CD4-positive, CD25-positive, alpha-beta regulatory T cell (primary cell): ENCODE measurements at places on chromosomes 6 and 20. TPM values are rescaled to one million over a fixed set of nuclear protein-coding genes. Genes with fewer than 3 reads are reported as not detected.

DNA sequence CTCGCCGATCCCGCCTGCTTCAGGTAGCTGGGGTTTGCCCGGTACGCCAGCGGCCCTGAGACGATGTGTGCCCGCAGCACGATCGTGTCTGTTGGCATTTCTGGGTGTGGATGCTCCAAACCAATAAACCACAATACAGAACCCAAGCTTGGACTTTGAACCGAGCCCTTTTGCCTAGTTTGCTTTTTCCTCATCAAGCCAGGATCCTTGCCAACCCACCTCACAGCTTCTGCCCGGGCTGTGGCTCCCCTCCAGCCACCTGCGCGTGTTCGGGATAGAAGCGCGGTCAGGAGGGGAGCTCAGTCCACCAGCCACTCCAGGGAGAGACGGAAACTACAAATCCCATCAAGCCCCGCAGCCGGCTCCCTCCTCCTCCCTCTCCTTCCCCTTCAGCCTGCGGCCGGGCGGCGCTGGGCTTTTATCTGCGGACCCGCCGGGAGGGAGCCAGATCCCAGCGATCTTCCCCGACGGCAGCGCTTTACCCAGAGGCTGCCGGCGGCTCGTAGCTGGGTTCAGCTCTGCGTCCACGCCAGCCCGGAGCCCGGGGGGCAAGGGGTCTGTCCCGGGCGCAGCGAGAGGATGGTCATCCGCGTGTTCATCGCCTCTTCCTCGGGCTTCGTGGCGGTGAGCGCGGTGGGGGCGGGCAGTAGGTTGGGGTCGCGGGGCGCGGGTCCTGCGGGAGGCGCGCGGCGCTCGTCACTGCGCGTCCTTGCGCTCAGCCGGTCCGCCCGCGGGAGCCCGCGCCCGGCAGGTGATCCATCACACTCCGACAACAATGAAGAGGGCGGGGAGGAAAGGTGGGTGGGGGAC lies at the start of gene SH3BGRL2:
SH3BGRL2 (plus strand) TSS at position 447 of the 810 bp plus-strand sequence; CDS start at position 580, 133 bp downstream.
- no peak for DNase-seq

RBL1 gene
- 32.6 TPM for total RNA-seq

ZNF334 gene
- 0.25 TPM for total RNA-seq

SLC13A3 gene
- 0.67 TPM for total RNA-seq

DNA sequence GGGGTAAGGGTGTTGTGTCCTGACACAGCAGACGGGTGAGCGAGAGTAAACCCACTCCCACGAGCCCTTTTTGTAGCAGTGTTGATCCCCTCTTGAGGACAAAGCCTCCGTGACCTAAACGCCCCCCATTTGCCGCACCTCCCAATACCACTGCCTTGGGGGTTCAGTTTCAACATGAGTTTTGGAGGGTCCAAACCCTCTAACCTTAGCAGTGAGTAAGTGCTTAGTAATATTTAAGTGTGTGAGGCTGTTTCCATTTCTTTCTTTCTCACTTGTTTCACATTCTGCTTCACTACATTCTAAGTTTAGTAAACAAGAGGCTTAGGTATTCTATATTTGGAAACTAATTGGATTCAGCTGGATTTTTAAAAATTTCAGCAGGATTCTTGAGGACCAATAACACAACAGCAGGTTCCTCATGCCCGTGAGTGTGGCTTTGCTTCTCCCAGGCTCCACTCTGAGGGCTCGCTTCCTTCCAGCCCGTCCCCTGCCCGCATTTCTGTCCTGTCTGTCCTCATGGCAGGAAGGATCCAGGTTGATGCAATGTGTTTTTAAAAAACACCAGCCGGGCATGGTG lies 41.2 kb downstream of the SNX9 start:
- no peak for DNase-seq

CLDN20 gene
- total RNA-seq = not detected

DNA sequence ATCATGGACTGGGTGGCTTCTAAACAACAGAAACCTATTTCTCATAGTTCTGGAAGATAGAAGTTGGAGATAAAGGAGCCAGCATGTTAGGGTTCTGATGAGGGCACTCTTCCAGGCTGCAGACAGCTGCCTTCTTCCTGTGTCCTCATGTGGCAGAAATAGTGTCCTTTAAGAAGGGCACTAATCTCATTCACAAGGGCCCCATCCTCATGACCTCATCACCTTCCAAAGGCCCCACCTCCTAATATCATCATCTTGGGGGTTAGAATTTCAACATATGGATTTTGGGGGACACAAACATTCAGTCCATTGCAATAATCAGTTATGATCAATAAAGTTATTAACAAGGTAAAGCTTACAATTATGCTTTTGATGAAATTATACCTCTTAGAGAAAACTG lies 130.8 kb upstream of the SLC22A23 start:
- no peak for DNase-seq

DNA sequence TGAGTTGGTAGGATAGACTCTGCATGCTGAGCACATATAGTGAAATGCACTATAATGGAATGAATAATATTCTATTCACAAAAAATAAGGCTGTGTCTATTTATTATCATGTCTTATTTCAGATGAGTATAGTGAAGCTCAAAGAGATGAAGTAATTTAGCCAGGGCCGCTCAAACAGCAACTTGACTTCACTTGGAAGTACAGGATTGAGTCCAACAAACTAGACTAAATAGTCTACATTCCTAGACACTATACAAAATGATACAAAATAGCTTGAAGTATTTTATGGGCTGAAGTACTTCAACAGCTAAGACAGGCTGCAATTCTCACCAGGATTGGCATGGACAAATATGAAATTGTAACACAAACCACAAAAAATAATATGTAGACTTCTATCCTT lies 144.5 kb upstream of the DST start:
- DNase-seq = no peak

DNA sequence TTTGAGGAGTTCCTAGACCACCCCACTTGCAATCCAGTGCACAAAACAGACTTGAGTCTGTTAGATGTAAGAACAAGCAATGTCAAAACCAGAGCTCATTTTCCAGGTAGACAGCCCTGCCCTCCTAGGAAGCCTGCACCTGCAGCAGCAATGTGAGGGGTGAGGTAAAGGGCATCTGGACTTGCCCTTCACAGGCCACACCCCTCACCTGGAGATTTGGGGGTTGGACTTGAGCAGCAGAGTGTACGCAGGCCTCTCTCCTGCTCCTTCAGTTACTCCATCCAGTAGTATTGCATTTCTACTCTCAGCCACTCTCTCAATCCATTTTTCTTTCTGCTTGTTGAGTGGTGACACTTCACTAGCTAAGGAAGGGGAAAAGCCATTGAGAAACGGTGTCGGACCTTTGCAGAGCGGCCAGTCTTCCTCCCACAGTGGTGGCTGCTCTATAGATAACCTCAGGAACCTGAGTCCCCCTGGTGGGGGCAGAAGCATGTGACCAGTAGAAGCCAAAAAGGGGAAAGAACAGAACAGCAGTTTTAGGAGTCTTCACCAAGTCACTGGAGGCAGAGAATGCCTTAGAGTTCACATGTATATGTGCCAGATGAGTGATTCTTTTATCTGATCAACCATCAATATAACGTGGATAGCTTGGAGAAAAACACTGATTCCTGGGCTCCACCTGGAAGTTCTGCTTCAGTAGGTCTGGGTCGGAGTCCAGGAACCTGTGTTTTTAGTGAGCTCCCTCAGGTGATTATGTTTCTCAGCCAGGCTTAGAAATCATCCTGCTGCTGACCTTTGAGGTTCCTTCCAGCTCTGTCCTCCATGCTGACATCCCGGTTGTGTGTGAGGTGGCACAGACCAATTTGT lies 28.0 kb downstream of the ARFGEF2 start:
- DNase-seq = no peak

DNA sequence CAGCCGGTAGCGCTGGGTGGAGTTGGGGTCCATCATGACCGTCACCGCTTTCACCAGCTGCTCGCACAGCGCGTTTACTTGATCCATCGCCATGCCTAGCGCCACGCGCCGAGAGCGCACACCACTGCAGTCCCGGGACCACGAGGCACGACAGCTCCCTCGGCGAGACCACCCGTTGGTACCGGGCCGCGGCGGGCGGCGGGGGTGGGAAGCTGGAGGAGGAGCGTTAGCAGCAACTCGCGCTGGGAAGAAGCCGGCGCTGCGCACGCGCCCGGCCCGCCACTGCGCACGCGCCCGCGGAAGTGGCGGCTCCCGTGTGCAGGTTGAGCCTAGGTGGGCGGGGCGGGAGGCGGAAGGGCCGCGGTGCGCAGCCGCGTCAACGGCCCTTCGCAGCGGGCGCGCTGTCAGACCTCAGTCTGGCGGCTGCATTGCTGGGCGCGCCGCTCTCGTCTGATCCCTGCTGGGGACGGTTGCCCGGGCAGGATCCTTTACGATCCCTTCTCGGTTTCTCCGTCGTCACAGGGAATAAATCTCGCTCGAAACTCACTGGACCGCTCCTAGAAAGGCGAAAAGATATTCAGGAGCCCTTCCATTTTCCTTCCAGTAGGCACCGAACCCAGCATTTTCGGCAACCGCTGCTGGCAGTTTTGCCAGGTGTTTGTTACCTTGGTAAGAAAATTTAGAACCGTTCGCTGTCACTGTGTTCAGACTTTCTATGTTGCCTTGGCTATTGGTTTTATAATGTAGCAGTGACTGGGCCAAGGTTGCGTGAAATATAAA lies at the start of the genes POLH and XPO5:
POLH (plus strand) TSS at position 414 of the 780 bp plus-strand sequence. CDS start 6,135 bp downstream, outside the sequence.
XPO5 (minus strand) TSS at position 267 of the 780 bp plus-strand sequence; CDS start at position 93, 174 bp downstream.
- peak; percentile 94 for DNase-seq

DNA sequence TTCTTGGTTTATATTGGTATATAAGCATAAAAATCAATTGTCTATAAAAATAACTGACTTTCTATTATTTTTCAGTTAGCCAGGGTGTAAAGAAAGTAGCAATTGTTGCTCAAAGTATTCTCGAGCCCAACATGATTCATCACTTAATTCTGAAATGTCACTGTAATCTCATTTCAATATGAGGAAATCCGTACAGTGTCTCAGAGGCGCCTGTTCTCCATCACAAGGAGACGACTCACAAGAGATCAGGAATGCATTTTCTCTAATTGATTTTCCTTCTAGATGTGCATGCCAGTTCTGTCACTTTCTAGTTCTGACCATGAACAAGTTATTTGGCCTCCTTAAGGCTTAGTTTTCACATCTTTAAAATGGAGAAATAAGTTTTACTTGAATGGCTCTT lies 753.1 kb downstream of the MAFB start:
- no peak for DNase-seq

NAPB gene
- total RNA-seq = 10.6 TPM

- no peak for DNase-seq
Observed at GRCh38 chr6:40325041-40325440, 262.1 kb downstream of the LRFN2 start.

DNA sequence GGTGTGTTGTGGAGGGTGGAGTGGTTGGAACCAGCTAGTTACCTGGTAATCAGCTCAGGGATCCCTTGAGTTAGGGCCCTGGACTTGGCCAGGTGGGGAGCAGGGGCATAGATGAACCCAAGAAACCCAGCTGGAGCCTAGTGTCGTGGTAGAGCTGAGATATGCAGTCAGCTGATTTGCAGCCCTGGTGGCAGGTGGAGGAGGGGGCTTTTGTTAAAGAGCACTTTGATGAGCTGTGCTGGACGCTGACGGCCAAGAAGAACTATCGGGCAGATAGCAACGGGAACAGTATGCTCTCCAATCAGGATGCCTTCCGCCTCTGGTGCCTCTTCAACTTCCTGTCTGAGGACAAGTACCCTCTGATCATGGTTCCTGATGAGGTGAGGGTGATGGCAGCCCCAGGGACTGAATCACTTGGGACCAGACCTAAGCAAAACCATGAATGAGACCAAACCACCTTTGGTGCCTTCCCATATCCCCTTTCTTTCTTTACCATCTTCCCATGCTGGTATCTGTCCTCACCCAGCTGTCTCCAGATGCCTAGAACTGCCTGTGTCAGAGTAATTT lies 12.7 kb downstream of the DEF6 start:
- no peak for DNase-seq

DNA sequence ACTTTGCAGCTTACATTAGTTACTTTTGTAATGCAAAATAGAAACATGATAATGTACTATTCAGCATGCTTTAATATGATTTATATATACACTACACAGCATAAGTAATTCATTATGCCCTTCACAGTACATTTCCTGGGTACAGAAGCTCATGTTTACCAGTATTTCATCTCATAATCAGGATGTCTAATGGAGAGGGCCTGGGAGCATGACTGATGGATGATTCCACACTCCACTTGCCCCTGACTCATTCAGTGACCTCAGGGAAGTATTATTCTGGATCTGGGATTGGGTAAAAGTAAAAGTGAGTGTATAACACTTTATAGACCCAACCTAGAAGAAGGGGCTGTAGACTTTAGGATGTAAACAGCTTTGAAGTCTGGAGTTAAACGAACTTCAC lies 31.4 kb upstream of the BACH2 start:
- no peak for DNase-seq

HLA-DPA1 gene
- total RNA-seq = 102 TPM

DNA sequence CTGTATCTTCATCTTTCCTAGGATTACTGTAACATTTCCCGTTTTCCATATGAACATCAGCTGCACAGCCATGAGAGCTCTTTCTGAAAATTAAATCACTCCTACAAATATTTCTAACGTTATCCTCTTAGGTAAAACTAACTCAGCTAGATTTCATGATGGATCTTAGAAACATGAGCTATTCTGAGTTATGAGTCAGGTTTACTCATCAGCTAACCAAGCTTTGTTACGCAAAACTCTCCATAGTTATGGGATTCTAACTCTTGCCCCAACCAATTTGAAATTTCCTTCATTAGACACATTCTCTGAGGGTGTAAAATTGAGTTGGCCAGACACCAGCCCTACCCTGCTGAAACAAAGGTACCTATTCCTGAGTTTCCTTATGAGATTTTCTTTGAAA lies 14.0 kb downstream of the DEFB110 start:
- no peak for DNase-seq

MEP1A gene
- total RNA-seq = not detected

FKBP1C gene
- total RNA-seq = 1.2 TPM

- peak; percentile 6 for DNase-seq
Observed at GRCh38 chr6:28258877-28259777, at the start of gene NKAPL. NKAPL (plus strand) TSS chr6:28259297; CDS start chr6:28259372, 75 bp downstream.

DNA sequence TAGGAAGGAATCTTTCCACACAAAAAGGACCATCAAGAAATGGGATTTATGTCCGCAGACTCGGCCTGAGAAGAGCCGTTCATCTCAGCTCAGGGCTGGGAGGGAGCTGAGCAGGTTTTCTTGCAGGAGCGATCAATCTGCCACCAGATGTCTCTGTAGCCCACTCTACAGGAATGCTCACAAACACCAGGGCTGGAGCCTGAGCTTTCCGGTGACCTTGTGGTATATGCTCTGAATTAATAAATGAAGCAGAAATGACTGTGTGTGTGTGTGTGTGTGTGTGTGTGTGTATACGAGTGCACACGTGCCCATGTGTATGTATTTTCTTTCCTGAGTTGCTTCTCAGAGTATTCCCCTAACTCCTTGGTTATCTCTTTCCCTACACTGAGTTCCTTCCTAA lies 12.0 kb downstream of the CD83 start:
- DNase-seq = peak; percentile 28
